ENCODE measurements at places on chromosomes 4 and X.

- no peak for DNase-seq
Measured at GRCh38 chr4:30714408-30715031, 5.6 kb upstream of the PCDH7 start.

DNA sequence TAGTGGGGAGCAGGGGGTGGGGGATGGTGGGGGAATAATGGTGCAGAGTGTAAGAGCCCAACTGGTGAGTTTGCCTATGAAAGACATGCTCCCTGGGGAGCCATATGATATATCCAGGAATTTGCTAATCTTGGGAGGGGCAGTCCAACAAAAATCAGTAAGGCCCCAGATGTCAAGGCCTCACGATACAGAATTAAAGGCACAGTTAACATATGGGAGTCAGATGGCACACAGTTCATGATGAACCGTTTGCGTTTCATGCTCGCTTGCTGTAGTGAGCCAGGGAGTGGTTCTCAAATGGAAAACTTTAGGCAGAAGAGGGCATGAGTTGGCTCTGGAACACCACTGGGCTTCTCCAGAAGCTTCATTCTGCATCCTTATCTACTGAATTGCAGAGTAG lies 33.9 kb upstream of the VCX2 start:
- DNase-seq = no peak

DNA sequence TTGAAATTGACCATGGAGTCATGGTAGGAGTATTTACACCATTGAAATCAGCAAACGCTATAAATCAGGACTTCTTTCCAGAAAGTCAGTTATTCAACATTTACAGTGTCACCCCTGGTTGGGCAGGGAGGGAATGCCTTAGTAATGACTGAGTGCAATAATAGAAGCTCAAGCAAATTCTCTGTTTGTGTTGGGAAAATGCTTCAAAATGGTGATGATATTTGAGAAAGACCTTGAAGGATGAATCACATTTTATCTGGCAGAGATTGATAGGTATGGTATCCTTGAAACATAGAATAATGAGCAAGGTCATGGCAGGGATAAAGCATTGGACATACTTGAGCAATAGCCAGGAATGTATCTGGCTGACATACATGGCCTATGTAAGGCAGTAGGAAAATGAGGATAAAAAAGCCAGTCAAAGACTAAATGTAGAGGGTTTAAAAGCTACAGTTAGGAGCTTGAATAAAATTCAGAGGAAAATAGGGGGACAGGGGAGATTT lies 248.7 kb downstream of the FMR1NB start:
- no peak for DNase-seq

DNA sequence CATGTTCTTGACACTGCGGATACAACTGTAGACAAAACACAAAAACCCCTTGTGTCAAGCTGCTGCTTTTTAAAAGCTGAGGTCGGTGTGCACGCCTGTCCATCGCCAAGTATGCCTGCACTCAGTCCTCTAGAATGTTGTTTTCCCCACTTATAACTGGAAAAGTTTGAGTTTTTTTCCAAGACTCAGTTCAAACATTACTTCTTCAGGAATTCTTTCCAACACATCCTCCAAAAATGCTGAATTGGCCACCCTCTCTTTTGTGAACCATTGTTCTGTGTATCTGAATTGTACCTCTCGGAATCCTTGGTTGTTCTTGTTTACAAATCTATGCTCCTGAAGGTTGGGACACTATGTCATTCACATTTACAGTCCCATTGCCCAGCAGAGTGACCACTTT lies 94.6 kb downstream of the REELD1 start:
- DNase-seq = no peak

DNA sequence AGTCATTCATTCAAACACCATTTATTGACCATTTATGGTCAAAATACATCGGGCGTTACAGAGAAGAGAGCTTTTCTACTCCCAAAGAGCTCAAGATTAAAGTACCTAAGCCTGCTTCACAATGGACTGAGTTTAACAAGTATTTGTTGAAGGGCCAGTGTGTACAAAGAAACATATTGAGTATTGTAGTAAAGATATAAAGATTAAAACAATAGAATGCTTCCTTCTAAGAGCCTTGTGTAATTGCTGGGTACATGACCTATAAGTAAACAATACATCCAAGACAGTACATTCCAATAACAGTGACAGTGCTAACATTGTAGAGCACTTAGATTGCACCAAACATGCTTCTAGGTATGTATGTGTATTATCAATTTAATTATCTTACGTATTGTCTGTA lies 695.5 kb downstream of the PCDH7 start:
- DNase-seq = no peak

- DNase-seq = no peak
Measured at GRCh38 chr4:122562449-122562848, 58.4 kb downstream of the IL21 start.

DNA sequence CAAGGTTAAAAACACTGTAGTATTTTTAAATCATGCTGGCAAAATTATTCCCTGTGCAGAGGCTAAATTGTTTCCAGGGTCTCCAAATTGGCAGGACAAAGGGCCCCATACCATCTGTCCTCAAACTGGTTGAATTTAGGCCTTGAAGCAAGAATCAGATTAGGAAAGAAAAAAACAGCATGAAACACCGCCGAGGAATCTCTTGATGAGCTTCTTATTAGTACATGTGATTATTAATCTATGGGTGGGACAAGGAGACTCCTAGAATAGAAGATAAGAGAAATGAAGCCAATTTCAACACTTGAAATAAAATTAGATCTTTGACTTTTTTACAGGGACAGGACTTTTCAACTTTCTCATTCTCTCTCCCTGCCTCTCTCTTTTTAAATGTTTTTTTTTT lies 7.1 kb upstream of the CLNK start:
- DNase-seq = no peak

GRCh38 chrX:153441981-153442380 lies 3.9 kb downstream of the TREX2 start:
- DNase-seq = no peak
